HFF-Myc (cell line): ENCODE measurements at places on chromosomes 4 and X.

GRCh38 chr4:38181286-38181685 lies 221.1 kb downstream of the PTTG2 start:
- DNase-seq, result no peak

DNA sequence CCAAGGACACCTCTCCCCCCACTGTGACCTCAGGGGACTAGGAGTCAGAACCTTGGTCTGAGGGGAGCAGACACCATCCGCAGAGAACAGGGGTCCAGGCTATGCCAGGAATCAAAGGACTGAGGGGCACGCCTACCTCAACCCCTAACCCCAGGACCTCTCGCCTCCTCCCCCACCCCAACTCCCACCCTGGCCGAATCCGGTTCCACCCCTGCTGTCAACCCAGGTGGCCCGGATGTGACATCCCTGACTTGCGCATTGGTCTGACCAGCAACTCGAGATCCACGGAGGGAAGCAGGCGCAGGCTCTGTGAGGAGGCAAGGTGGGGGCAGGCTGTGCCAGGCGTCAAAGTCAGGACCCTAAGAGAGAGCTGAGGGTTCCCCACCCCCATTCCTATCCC lies 468 bp upstream of the MAGEA4 start:
- DNase-seq, result no peak

GRCh38 chr4:66023061-66023460 lies 352.8 kb upstream of the EPHA5 start:
- DNase-seq, result no peak

- DNase-seq, result peak; percentile 53
These were observed 46.0 kb downstream of the GALNT7 start for GRCh38 chr4:173214661-173215060.

DNA sequence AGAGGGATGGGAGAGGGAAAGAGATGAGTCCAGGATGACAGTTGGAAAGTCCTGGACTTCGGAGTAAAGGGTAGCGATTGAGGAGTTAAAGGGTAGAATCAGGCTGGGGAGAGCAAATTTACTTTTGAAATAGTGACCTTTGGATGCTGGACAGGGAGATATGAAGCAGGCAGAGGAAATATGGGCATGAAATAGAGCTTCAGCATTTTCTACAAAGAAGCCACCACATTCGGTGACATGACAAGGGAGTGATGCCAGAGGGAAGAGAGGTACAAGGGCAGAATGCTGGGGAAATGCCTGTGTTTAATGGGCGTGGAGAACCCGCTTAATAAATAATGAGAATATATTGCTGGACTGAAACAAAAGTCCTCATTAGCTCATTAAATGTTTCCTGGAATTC lies 92.7 kb downstream of the TBL1X start:
- no peak for DNase-seq

GRCh38 chr4:25978327-25978726 lies 64.3 kb downstream of the SMIM20 start:
- no peak for DNase-seq

GRCh38 chr4:16377887-16378286 lies 151.6 kb upstream of the TAPT1 start:
- DNase-seq, result no peak

DNA sequence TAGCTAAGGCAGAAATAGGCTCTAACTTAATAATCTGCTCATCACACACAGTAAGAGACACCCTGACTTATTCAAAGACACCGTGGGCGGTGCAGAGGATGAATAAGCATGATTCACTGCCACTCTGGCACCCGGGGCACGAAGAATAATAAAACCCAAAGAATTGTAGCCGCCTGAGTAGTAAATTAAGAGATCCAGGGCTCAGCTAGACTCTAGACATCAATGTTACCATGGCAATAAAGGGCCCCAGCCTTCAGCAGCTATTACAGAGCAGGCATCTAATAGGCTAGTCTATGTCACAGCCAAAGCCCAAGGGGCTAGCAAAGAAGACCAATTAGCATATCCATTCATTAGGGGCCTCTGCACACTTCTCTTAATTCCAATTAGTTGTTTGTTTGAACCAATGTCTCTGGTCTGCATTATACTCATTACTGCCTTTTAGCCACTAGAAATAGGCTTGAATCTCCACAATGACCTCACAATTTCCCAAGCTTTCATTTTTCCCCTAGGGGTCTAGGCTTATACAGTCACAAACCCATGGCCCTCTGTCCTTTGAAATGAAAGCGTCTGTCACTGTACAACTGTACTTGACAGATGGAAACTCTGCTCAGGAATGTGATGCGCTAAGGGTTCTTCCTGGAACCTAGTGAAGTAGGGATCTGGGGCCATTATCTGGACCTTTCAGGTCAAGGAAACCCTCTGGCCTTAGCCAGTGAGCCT lies 3.0 kb upstream of the ATP1B4 start:
- no peak for DNase-seq

DNA sequence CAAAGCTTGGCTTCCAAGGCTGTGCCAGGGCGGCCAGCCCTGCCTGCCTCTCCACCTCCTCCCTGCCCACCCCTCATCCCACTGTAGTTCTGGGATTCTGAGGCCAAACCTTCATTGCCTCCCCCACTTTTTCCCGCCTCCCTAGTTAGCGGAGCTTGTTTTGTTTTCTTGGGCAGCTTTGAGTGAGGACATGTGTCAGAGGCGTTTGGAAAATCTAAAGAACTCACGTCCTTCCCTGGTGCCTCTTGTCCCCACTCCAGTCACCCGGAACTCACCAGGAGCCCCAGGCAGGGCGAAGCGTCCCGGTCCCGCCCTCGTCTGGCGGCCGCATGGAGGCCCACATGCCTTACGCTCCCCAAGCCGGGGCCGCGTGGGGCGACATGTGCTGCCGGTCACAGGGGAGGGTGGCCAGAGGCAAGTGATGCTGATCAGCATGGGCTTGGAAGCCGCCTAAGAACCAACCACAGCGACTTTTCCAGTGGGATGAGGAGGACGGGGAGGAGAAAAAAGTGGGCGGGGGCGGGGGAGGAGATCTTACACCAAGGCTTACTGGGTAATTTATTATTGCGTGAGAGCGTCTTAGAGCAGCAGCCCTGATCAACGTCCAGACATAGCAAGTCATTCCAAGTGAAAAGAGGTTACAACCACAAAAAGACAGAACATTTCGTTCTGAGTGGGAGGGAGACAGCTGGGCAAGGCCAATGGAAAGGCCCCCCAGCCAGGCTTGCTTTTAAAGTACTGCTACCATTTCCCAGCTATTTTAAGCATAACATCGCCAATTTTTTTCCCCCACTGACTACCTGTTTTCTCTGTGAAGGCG lies 48.5 kb downstream of the PRPS1 start:
- DNase-seq, result peak; percentile 78

GRCh38 chr4:181193131-181193930 lies 1049.9 kb upstream of the TENM3 start:
- no peak for DNase-seq

DNA sequence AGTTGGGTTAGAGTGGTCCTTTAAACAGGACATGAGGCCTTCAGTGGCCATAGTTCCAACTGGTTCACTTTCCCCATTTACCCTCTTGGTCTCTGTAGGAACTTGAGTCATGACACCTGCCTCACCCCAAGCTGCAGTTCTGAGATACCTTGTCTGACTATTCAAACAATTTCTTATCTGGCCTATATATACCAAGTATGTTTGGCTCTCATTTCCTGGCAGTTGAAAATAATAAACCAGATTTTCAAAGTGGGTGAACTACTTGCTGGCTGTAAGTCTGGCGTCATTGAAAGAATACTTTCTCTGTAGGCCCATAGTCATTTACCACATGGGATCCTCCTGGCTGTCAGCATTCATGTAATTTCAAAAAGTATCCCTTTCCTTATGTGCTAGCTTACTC lies 228.8 kb downstream of the SHROOM3 start:
- no peak for DNase-seq

DNA sequence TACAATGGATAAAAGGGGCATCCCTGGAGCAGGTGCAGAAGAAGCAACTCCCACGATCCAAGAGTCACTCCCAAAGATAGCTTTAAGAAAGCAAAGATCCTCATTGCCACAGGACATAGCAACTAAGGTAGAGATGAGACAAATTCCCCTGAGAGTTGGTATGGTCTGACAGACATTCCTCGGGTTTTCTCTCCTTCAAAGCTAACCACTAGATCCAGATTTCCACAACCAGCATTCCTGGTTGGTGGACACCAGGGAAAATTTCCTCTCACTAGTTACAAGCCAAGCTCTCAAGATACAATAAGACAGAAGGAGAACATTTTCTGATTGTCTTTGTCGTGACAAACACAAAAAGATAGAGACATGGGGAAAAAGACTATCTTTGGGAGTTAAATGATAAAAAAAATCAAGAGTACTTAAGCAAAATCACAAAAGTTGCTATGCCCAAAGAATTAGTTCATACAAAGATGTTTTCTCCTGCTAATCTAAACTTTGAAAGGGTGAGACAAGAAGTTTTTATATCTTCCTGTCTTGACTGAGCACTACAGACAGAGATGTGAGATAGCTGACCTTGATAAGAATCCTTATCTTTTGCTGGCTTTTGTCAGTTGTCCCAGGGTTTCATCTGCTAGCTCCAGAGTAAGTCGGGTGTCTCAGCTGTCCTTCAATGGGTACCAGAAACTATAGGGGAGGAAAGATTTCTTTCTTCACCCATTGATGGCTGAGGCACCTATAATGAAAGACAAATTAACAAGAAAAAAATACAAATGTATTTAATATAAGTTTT lies 200.5 kb downstream of the CENPC start:
- no peak for DNase-seq

DNA sequence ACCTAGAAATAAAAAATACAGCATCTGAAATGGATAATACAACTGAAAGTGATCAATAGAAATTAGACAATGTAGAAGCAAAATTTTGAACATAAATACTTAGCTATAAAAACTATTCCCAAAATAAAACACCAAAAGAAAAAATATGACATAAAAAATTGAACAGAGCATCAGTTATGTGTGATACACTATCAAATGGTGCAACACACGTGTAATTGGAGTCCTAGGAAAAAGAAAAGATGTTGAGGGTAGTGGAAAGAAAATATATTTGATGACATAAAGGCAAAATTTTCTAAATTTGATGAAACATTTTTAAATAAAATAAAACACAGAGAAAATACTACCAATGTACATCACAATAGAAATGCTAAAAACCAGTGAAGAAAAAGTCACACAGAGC lies 63.1 kb downstream of the NPY2R start:
- no peak for DNase-seq

GRCh38 chr4:119682099-119682498 lies 53.5 kb upstream of the PDE5A start:
- DNase-seq, result no peak

GRCh38 chr4:39046249-39046648 lies 14.0 kb upstream of the TMEM156 start:
- no peak for DNase-seq

- no peak for DNase-seq
These were observed 413.6 kb downstream of the AFF2 start for GRCh38 chrX:148913971-148914370.

DNA sequence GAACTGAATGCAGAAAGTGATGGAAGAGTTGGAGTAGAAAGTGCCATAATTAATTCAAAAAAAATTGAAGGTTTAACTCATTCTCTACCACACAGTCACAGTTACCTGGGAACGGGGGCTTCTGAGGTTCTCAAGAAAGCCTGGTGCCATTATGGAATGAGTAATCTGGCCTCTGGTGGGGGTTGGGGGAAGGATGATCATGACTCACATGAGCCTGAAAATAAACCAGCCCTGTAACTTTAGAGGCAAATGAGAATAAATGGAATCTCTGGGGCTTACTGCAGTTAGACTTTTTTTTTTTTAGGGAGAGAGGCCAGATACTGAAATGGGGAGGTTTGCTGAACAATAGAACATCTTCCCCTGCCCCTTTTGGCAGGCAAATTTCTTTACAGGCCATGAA lies 55.3 kb downstream of the SOD3 start:
- peak; percentile 69 for DNase-seq

DNA sequence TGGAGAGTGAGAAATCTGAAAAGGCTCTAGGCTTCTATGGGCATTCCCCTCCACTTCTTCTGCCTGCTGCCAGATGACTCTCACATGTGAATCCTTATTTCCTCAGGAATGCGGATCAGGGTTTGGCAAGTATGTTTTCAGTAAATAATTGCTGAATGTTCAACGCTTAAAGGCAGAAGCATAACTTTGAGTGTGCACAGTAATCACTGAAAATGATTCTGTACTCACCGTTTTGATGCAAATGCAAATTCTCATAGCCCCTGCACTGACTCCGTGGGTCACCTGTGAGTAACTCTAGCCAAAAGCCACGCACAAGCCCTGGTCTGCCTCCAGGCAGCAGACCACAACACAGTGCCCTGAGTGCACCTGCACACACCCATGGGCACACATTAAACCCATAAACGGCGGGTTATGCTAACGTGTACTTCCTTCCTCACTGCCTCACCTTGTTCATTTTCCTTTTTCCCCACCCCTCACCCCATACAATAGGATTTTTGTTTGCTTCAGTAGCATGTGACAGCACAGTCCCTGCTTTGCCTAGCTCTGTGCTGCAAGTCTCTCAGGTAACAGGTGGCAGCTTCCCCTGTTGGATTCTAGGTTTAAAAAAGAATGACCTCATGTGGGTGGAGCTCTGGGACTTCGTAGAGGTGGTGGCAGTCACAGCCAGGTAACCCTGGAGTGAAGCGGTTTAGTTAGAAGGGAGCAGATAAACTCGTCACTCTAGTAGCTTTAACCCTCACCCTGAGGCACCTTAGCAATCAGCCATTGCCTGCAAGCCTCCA lies at the start of gene ARHGEF38:
Gene ARHGEF38 (plus strand): TSS at position 656 of the 782 bp plus-strand sequence. CDS start 146 bp downstream, outside the sequence.
- DNase-seq, result no peak

GRCh38 chrX:39613997-39614679 lies 483.6 kb downstream of the BCOR start:
- DNase-seq, result no peak

DNA sequence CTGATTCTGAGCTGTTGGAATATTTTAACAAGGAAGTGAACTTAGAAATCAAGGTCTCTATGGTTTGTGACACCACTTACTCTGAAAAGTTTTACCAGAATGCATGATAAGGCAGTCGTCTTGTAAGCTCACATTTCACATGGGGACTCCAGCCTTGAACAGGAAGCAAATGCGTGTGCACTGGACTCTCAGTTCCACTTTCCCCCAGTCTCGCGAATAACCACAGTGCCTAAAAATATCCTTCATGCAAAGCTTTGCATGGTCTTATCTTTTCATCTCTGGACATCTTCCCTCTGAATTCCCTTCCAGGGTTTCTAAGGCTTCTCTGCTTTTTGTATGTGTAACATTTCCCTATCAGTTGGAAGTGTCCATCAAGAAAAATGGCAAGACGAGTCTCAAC lies 581.8 kb downstream of the NLGN4X start:
- no peak for DNase-seq

GRCh38 chr4:30073011-30073710 lies 647.0 kb upstream of the PCDH7 start:
- DNase-seq, result no peak

- DNase-seq, result no peak
These were observed 407.1 kb downstream of the ADAM29 start for GRCh38 chr4:175325230-175325629.

DNA sequence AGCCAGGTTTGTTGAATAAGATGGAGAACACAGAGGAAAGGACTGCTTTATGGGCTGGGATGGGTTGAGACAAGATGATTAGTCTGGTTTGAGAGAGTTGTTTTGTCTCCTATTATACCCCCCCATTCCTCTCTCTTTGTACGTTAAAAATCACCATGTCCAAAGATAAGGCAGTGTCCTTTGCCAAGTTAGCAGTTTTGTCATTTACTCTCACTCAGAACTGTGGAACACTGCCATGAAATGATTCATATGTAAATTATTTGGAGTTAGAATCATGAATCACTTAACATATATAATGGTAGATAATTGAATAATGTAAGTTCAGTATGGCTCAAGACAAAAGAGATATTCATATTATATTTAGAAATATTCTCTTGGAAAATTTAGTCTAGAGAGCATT lies 151.3 kb downstream of the DCLK2 start:
- DNase-seq, result no peak

GRCh38 chr4:20422398-20422797 lies 170.7 kb downstream of the SLIT2 start:
- DNase-seq, result no peak

- DNase-seq, result peak; percentile 57
These were observed 83.2 kb downstream of the SHROOM3 start for GRCh38 chr4:76518241-76518640.
